ENCODE measurements at places on chromosomes 6 and 20.

DNA sequence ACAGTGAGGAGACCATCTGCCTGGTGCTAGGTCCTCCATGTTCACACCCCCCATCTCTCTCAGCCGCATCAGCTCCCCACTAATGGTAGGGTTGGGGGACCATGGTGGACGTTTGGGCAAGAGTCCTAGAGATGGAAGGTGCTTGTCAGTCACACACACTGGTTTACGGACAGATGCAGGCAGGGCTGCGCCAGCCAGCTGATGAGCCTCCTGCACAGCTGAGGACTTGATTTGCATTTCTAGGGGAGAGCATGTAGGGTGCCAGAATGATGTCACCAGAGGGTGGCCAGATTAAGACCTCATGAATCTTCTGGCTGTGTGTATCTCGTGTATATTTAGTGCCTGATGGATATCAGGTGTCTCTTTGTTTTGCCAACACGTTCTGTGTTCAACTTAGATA is 28.6 kb downstream of the CST8 start:
- no peak for DNase-seq

GRCh38 chr6:85453490-85453889 is 3.6 kb downstream of the NT5E start:
- no peak for DNase-seq

- DNase-seq = no peak
These were observed 14.3 kb downstream of the SLA2 start for GRCh38 chr20:36631646-36632045.

- no peak for DNase-seq
These were observed 271.0 kb upstream of the HSF2 start for GRCh38 chr6:122128445-122128844.

DNA sequence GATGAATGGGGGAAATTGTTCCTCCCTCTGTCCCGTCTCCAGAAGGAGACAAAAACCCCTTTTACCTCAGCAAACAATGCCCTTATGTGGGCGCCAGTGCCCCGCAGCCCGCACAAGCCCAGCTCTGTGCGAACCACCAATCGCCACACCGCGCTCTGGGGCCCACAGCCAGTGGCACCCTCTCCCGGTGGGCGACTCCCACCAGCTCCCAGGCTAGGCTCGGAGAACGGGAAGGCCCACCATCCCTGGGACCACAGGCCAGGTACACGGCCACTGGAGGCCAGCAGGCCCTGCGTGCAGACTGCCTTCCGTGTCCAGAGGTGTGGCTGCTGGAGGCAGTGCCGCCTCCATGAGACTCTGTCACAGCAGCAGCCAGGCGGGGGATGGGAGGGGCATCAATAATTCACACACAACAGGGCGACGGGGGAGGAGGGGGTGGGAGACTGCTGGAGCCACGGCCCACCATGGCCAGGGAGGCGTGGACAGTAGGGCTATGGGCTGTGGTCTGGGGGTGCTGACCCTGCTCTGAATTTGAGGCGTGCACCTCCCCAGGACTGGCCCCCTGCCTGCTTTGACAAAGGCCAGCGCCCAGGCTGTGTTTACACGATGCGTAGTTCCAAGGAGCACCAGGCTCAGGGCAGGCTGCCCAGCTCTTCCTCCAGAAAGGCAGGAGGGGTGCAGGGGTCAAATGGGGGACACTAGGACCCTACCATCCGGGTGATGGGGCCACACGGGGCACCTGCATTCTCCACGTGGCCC is 105.7 kb downstream of the ASXL1 start:
- no peak for DNase-seq

DNA sequence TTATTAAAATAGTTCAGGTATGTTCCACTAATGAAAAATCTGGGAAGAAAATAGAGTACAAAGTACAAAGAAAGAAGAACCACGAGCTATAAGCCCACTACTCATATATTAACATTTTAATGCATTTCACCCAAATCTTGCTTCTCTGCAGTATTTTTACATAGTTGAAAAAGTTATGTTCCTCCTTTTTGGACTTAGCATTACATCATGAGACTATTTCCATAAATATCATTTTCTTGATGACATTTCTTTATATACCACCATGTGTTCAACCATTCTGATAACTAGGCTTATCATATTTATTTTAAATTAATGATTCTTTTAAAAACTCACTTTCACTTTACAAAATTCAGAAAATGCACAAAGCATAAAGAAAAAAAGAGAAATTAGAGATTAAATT is 3.0 kb downstream of the IPCEF1 start:
- DNase-seq = no peak

- DNase-seq = no peak
These were observed 234.3 kb downstream of the QKI start for GRCh38 chr6:163648868-163649267.

GRCh38 chr6:16596616-16597331 is 164.5 kb downstream of the ATXN1 start:
- DNase-seq = no peak

DNA sequence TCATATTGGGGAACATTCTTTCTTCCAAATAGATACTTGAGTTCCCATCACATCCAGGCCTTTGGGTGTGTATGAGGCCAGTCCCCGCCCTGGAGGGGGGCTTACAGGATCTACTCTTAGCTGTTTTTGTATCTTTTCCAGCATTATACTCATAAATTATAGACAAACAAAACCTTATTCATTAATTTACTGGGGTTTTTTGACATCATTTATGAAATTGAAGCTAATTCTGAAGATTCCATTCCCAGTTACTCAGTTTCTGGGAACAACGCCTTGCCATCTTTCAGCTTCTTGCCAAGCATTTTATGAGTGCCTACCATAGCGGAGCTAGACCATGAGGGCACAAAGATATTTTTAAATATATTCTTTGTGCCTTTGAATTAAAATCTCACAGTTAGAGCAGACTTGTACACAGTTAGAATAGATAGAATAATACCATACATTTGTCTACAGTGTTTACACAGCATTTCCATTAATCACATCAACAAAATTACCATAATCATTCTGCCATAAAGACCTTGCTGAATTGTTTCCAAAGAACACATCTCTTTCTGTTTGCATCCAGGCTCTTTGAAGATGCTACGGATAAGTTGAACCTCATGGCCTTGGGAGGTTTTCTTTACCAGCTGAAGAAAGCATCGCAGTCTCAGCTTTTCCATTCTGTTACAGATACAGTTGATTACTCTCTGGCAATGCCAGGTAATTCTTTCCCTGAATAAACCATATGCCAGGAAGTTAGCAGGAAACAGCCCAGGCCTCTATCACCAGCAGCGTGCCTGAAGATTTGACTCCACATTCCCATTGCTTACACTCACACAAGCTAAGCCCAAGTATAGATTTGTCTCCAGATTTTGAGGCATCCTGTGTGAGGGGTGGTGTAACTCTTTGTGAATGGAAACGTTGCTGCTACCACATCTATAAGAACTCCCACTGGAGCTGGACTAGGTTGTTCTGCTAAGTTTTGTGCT is 75.4 kb upstream of the PBOV1 start:
- no peak for DNase-seq

DNA sequence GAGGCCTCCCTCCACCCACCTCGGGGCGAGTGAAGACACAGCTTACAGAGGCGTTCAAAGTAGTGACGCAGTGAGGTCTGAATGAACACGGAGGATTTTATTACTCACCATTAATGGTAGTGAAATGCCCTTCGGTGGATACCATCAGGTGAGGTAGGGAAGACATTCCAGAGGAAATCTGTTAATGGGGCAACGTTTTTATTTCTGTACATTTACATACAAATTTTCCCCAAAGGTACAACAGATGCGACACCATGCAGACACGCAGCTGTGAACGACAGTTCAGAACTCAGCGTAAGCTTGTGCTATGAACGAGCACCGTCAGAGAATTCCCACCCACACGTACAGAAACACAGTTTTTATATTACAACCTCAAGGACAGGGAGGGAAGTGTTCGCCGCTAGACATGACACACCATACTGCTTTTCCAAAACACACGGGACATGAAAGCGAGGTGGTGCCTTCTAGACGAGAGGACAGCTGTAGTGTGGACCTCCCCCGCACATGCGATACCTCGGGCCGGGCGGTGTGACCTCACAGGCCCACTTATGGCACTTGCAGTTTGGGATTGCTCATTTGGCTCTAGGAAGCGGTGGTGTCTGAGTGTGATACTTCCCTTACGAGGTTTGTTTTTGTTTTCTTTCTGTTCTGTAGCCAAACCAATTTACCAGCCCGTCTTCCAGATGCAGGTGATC is 10.7 kb downstream of the PSMG4 start:
- no peak for DNase-seq

DNA sequence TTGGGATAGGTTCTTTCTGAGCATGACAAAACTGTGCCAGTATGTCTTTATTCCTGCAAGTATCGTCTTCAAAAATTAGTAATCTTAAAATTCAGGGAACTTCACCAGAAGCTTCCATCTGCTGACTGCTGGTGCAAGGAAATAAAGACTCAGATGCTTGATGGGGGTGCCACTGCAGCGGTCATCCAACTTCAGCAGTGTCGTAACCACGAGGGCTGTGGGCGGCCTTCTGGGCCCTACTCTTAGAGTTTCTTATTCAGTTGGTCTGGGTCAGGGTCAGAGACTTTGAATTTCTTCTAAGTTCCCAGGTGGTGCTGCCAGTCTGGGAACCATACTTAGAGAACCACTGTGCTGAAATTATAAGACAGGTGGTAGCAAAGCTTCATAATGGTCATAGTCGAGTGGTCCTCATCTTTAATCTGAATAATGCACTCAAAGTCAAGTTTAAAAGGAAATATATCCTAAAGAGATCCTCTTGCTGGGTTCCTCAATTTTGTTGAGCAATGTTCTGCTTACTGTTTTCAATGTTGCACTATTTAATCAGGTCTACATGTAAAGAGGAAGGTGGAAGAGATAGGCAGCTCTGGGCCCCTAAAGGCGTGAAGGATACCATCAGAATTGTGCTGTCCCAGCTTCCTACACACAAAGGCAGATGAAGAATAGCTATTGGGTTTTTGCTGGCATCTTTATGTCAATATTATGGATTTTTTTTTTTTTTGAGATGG is 165.4 kb upstream of the GMDS start:
- DNase-seq = no peak

DNA sequence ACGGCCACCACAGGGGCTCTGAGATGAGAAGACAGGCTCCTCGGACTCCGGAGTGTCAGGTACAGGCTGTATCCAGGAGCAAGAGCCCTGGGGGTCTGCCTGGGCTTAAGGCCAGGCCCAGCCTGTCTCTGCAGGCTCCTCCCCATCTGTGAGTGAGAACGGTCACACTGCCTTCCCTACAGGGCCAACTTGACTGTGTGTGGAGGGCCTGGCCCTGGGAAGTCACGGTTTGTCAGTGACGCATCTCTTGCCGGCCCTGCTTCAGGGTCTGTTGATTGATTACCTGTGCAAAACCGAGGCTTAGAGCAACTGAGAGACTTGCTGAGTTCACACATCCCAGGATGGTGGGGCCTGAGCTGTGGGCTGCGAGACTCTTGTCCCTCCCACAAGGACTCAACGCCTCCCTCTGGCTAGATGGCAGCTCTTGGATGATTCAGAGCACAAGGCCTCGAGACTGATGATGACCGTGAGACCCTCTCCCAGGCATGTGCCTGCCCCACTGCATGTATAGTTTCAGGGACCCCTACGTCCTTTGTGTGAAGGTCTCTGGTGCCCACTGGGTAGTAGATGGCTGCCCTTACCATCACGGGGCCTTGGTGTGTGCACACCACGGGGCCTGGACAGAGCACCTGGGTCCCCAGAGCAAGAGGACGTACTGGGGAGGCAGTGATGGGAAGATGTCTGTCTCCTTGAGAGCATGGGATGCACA is 5.9 kb downstream of the RBM38 start:
- no peak for DNase-seq

DNA sequence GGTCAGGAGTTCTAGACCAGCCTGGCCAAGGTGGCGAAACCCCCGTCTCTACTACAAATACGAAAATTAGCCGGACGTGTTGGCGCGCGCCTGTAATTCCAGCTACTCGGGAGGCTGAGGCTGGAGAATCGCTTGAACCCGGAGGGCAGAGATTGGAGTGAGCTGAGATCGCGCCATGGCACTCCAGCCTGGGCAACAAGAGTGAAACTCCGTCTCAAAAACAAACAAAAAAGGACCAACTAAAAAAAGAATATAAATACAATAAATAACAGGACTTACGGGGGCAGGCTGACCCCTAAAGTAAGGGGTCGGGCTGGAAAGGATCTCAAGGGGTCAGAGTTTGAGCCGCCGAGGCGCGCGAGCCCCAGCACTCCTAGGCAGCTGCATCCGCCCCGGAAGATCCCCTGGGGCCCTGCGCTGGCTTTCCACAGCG is 509 bp upstream of the TPD52L2 start:
- no peak for DNase-seq

DNA sequence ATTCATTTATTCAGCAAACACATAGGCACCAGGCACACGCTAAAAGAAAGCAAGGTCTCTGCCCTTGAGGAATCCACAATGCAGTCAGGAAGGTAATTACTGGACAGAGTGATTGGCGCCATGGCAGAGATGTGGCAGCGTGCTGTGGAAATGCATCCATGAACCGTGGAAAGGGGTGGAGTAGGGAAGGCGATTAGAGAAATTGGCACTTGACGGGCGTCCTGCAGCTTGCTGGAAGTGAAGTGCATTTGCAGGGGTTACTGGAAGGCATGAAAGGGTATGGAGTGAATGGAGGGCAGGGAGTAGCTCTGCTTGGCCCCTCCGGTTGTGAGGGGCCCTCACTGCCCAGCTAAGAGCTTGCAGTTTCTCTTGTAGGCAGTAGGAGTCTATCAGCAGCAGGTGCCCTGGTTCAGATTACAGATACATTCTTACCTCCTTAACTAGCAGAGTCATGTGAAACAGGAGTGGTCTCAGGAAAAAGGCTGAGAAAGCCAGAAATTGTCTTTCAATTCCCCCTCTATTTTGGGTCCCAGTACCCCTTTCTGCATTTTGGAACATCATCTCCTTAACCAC is 122.5 kb upstream of the TIAM2 start:
- DNase-seq = no peak

DNA sequence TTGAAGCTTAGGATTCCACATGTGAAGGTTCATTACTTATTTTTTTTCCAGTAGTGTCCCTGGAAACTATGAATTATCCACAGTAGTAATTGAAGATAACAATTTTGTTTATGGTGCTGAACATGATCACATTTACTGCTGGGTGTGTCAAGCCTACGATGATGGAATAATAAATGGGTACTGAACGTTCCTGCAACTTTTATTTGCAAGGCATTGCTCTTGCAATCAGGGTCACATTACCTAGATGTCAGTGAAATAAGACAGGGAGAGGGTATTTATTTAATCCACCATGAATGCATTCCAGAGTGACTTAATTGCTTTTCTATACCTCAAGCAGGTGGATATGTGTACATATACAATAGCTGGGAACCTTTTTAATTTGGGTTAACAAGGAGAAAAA is 27.0 kb upstream of the MLIP start:
- no peak for DNase-seq

GRCh38 chr20:10687895-10688294 is 14.1 kb upstream of the JAG1 start:
- DNase-seq = no peak

All from stimulated activated CD4-positive, alpha-beta T cell treated with anti-CD3 and anti-CD28 coated beads, Interleukin-12 subunit alpha, Interleukin-12 subunit beta, amount 100 ng/mL, for 4 hours (primary cell).